Activated T-helper 1 cell treated with anti-CD3 and anti-CD28 coated beads, Interleukin-12 subunit alpha, Interleukin-12 subunit beta, Interleukin-2, Interleukin-4 antibody, amounts not matched to agents 30 ng/mL and 10 ng/mL and 1 ng/mL, durations not matched to agents 14 hours and 24 hours and 36 hours (primary cell): ENCODE measurements at places on chromosomes 16 and 17.

GRCh38 chr17:13005530-13005929 is 12.3 kb downstream of the ELAC2 start:
- no peak for DNase-seq

DNA sequence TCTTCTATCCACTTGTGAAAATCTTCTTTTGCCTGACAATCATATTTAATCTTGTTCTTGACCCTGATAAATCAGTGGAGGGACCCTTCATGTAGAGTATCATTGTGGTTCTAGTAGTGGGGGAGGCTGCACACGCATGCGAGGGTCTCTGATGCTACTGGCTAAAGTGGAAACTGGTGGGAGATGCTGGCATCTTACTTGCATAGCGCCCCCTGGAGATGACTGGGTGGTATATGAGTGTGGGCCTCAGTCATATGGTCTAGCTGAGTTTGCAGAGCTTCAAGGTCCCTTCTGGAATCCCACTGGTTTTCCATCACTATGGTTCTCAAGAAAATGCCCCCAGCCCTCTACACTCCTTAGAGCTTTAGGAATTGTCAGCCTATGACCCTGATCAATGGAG is 236.4 kb upstream of the AXIN2 start:
- DNase-seq = no peak

- DNase-seq = no peak
Observed at GRCh38 chr16:10465821-10466220, 80.0 kb downstream of the ATF7IP2 start.

DNA sequence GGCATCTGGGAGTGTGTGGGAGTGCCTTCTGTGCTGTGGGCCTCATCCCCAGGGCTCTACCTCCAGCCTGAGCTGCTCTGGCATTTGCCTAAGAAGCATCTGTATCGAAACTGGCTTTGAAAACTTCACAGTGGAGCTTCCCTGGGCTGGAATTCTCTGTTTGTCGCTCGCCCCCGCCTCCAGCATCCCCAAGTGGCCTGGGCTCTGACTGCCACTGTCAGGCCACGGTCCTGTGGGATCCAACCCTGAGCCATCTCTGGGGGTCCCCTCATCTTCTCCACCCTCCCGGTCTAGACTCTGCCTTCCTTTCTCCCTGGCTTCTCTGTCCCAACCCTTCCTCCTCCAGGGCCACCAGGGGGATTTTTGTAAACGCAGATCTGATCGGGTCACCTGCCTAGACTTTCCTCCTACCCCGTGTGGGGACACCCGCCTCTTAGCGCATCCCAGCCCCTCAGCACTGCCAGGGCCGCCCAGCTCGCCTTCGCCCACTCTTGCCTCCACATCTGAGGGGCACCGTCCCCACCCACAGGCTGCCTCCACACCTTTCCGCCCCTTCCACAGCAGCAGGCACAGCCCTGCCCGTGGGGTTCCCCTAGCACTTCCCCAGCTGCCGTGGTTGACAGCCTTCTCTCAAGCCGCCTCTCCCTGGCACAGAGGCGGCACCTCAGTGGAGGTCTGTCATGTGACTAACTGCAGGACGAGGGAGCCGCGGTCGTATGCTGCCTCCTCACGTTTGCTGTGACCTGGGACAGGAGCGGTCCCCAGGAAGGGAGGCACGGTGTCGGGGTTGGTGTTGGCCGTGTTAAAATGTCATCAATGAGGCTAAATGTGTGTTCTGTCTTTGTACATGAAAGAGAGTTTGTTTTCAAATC is 12.0 kb downstream of the TBC1D24 start:
- peak; percentile 65 for DNase-seq

- no peak for DNase-seq
Observed at GRCh38 chr17:46071796-46072195, 72.7 kb downstream of the STH start.

GRCh38 chr17:27280527-27280926 is 13.4 kb upstream of the WSB1 start:
- no peak for DNase-seq

DNA sequence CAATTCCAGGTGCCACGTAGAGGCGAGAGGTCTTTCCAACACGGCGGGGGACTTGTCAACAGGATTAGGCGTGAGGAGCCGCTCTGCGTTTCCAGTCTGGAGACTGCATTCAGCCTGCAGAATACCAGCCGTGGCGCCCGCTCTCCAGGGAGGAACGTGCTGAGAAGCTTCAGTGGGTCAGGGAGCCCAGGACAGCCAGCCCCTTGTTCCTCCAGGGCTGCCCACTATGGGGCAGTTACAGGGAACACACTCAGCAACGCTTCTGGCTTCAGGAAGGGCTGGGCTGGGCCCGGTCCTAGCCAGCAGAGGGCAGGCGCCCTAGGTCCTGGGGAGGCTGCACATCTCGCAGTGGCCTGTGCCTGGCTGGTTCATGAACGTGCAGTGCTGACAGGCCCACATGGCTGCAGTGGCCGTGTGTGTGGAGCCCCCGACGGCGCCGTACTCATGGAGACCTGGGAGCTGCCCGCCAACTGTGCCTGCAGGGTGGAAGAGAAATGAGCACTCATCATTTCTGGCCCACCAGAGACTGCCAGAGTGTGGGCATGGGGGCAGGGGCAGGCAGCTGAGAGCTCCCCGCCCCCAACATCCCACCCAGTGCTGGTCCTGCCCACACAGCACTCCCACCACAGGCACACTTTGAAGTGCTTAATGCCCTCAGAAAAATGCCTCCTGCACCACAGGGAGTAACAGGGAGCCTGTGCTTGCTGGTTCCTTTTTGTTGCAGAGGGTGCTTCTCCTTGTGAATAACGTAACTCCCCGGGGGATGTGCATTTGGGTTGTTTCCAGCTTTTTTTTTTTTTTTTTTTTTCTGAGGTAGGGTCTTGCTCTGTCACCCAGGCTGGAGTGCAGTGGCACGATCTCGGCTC is 7.0 kb upstream of the FAAP100 start:
- no peak for DNase-seq

DNA sequence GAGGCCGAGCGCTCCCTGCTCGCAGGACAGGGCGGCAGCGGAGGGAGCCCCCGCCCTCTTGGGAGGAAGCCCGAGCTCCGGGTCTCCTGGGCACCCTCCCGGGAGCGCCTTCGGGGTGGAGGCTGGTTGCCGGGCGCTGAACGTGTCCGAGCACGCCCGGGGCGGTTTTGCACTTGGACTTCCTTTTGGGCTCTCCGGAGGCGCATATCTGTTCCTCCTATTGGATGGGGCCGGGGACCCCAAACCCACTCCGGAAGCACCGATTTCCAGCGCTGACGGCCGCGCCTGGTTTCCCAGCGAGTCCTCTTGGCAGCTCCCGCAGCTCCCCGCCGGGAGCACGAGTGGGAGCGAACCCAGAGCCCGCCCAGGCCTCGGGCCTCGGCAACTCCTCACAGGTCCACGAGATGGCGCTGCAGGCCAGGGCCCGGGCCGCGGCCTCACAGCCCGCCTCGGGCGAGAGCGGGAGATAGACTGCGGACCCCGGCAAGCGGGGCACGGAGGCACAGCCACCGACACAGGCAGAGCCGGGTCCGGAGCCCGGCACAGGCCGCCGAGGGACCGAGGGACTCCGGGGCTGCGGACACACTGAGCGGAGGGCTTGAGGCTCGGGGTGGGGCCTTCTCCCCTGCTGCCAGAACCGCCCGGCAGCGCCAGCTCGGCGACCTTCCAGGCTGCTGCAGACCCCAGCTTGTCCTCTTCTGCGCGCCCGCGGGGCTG is 12.7 kb downstream of the TBX2 start:
- peak; percentile 69 for DNase-seq

- no peak for DNase-seq
Observed at GRCh38 chr17:4048218-4048617, 84.0 kb upstream of the ATP2A3 start.

- DNase-seq = no peak
Observed at GRCh38 chr16:19363740-19364139, 53.9 kb upstream of the TMC5 start.

GRCh38 chr16:69132424-69133252 is at the start of the genes CHTF8 and UTP4:
TSS of gene CHTF8 (minus strand) at chr16:69132588. CDS start at chr16:69121458, 11,130 bp downstream.
TSS of gene UTP4 (plus strand) at chr16:69132649. CDS start at chr16:69133460, 811 bp downstream.
- DNase-seq = peak; percentile 88

GRCh38 chr17:17498606-17499301 is 2.6 kb upstream of the RASD1 start:
- DNase-seq = no peak

- no peak for DNase-seq
Observed at GRCh38 chr16:73019457-73020362, 28.2 kb downstream of the ZFHX3 start.
